AG09309 (cell line): ENCODE measurements at places on chromosomes 4 and X.
A peak's percentile ranks its signal among the peaks of the same experiment; 100 is the strongest.

DNA sequence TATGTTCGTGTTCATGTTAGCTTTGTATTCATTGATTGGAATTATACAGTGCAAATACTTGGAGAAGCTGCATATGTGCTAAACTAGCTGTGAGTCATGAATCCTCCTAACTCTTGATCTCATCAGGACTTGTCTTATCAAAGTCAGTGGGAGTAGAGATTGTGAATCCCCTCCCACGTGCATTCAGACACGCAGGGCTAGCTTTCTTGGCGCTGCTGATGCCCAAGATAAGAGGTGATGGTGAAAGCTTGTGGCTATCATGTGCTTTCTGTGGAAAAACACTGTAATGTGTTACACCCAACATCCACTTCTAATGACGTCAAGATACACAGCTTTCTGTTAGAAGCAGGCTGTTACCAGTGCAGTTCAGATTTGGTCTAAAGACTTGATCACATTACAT is 348.7 kb upstream of the HAND2 start:
- DNase-seq = no peak

DNA sequence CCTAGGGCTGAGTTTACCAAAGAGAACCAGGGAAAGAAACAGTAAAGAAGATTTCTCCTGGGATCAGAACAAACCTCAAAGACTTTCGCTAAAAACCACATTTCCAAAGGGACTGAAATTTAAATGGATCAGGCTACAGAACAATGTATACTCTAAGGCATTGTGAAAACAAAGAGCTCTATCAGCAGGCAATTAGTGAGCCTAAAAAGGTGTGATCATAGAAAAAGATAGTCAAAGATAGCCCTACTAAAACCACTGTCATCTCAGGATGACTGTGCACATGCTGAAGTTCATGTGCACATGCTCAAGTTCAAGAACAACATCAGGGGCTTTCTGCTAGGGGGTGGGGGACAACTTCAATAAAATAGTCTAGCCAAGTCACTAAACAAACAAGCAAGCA is 12.9 kb upstream of the SMIM10L2A start:
- DNase-seq = no peak

DNA sequence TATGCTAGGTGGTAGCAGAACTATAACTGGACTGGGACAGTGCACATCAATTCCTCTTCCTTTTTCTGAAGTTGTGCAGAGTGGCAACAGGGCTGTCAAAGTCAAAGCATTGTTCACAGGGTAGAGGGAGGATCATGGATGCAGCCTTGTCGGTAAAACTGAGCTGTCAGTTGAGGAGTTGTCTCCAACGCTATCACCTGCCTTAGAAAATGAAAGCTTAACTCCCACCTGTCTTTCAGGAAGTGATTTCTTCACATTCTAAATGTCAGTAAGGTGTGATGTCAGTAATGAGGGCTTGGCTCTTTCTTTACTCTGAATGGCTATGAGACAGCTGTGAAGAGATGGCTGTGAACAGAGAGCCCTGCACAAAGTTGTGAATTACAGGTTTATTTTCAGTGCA is 66.4 kb upstream of the BANK1 start:
- no peak for DNase-seq

- peak; percentile 98 for DNase-seq
These were observed 21.4 kb upstream of the AFAP1 start for GRCh38 chr4:7960790-7961655.

- DNase-seq = no peak
These were observed 62.8 kb upstream of the GRIA3 start for GRCh38 chrX:123121241-123121640.

DNA sequence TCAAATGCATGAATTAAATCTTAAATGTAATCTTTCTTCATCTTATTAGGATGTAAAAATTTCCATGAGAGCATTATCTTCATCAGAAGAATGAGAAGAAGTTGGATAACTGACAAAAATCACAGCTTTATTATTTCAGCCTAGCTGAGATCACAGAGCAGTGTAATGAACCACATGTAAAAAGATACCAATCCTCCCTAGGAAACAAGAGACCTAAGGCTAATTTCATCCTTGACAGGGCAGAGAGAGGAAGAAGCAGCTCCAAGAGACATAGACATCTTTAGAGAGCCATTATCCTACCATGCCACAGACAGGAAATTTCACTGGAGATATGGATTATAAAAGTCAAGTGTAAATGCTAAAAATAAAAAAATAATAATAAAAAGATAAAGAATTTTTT is 40.9 kb upstream of the IL15 start:
- DNase-seq = no peak

- peak; percentile 7 for DNase-seq
These were observed 90.7 kb upstream of the S100G start for GRCh38 chrX:16559206-16559619.

- no peak for DNase-seq
These were observed 21.3 kb downstream of the SPCS3 start for GRCh38 chr4:176340871-176341685.

DNA sequence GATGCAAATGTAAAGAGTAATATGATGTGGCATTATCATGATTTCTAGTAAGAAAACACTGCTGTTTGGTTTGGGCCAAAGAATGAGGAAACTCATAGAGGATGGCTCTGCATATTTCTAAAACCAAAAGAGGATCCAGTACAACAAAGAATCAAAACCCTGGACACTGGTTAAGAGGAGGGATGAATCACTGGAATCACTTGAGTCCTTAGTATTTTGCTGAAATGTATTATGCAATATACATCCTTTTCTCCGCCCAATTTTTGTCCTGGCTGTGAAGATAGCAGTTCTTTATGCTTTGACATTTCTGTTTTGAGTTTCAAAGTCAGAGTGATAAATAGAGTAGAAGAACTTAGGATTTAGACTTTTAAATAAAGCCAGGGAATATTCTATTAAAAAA is 345.9 kb downstream of the PACRGL start:
- no peak for DNase-seq

- DNase-seq = no peak
These were observed 618.6 kb downstream of the DMD start for GRCh38 chrX:32592786-32593185.

DNA sequence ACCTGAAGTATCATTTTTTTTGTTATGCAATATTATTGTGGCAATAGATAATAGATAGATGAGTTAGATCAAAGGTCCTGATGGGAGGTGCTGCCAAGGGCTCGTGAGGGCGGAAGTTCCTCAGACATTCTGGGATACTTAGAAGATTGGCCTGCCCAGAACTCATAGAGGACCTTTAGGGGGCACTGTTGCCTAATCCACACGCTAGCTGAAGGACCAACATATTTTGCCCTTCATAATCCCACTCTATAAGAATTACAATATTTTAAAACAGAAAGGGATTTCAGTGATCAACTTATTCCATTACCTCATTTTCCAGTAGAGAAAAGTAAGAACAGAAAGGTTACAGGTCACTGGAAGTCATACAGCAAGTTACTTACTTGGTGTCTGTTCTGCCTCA is 22.9 kb upstream of the COX7B2 start:
- DNase-seq = no peak

GRCh38 chr4:155572106-155572703 is 94.4 kb upstream of the GUCY1A1 start:
- DNase-seq = no peak

- DNase-seq = no peak
These were observed 343.7 kb upstream of the KLF3 start for GRCh38 chr4:38320343-38320695.

DNA sequence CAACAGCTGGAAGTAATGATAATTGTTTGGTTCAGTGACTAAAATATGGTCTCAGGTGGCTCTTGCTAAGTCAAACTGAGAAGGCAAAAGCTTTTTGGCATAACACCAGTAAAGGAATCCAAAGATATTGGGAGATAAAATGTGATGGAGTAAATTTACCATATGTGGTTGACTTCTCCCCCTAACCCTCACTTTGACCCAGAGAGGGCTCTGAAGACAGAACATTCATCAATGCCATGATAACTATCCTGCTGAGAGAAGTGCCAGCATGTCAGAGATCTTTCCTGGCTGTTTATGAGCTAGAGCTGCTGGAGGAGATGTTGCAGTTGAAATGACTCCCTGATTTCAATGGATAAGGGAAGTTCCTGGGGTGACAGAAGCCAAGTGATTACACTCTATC is 213.4 kb downstream of the SPCS3 start:
- no peak for DNase-seq

- no peak for DNase-seq
These were observed 23.2 kb downstream of the CXorf58 start for GRCh38 chrX:23930894-23931604.

DNA sequence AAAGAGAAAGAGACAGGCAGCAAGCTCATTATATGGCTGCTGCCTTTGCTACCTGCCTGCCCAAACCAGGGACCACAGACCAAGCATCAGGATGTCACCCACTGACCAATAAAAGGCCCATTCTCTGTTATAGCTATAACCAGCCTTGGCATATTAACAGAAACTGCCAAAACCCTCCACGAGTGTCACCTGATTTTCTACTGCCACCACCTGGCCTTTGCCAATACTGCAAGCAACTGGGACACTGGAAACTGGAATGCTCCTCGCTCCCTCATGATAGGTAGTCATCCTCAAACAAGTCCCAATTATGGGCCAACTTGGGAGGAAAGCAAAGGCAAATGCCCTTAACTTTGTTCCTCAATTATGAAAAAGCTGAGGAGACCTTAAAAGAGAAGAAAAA is 76.0 kb downstream of the SPIN4 start:
- DNase-seq = no peak

DNA sequence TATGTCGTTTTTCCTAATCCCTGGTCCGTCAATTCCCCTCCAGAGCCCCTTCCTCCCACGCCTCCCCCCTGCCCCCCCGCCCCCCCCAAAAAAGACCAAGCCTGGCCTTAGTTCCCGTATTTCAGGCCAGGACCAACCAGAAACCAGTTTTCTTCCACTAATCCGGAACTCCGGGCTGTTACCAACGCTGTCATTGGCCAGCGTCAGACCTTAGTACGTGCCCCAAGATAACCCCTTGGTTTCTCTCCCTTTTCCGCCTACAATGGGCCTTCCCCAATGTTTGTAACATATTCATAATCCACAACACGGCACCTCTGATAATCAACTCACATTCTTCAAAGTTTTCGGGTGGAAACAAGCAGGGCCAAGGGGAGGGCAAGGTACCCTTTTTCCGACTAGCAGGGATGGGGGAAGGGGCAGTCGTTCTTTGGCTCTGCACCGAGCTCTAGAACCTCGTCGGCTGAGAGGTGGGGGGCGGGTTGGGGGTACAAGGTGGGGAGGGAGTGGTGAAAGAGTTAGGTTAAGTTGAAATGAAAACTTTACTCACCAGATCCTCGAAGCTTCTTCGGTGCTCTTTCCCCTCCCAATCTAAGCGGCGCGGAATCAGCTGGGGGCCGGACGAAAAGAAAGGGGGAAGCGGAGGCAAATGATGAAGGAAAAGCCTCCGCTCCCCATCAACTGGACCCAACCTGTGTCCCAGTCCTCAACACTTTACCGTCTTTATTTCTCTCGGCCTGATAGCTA is 1.5 kb downstream of the BRWD3 start:
- no peak for DNase-seq

GRCh38 chr4:76235407-76235806 is 16.1 kb upstream of the FAM47E start:
- no peak for DNase-seq
